ENCODE measurements at places on chromosomes 5 and 9.

GRCh38 chr9:18549772-18550171 is 75.8 kb downstream of the ADAMTSL1 start:
- no peak for DNase-seq

- no peak for DNase-seq
Measured at GRCh38 chr5:40405230-40405629, 274.5 kb upstream of the PTGER4 start.

DNA sequence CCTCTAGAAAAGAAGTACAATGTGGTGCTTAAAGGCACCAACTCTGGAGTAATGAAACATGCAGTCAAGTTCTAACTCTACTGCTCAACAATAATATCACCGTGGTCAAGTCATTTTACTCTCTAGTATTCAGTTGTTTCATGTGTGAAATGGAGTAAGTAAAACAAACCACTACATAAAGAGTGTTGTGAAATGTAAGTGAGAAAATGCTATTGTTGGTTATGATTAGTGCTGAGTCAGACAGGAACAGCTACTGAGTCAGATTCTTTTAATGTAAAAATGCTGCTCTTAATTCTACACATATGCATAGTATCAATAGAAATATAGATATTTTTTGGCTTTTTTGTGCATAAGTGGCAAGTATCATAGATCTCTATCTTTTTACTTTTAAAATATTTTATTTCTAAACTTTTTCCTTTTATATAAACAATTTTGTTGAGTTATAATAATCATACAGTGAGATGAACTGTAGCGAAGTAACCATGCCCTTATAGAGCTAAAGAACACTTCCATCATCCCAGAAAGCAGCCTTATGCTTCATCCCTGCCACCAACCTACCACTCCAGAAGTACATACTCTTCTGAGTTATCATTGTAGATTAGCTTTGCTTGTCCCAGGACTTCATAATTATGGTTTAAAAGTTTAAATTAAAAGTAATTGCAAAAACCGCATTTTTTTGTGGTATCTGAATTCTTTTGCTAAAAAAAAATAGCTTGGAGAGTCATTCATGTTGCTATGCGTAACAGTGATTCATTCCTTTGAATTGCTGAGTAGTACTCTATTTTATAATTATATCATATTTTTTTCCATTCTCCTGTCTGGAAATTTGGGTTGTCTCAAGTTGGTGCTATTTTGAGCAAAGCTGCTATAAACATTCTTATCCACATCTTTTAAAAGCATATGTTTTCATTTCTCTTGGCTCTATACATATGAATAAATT is 548.2 kb upstream of the CLINT1 start:
- no peak for DNase-seq

DNA sequence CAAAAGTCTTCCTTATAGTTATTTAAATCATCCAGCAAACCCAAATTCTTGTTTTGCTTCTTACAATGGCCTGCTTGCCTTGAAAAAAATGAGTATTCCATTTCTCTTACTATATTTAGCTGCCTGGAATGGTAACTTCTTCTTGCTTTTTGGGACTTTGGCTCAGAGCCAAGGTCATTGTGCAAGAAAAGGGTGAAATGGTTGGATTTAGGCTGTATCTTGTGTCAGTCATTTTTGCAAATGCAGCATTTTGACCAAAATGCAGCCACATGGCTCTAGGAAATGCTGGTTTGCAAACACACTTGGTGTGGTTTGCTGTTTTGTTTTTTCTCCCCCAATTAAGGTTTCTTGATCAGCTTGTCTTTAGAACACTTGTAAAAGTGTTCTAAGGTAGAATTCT is 133.3 kb upstream of the ELL2 start:
- DNase-seq, result no peak

DNA sequence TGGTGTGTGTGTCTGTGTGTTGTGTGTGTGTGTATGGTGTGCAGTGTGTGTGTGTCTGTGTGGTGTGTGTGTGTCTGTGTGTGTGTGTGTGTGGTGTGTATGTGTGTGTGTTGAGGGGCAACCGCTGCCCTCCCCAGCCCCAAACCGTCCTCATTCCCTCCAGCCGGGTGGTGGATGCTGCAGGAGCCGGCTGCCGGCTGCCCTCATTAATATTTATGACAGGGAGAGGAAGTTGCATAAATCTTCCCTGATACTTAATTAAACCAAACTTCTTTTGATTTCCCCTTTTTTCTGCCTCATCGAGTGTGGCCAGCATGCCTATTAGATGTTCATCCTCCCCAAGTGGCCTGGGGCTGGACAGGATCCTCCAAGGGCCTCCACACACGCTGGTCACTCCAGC is 121.4 kb upstream of the MVB12B start:
- DNase-seq, result no peak

DNA sequence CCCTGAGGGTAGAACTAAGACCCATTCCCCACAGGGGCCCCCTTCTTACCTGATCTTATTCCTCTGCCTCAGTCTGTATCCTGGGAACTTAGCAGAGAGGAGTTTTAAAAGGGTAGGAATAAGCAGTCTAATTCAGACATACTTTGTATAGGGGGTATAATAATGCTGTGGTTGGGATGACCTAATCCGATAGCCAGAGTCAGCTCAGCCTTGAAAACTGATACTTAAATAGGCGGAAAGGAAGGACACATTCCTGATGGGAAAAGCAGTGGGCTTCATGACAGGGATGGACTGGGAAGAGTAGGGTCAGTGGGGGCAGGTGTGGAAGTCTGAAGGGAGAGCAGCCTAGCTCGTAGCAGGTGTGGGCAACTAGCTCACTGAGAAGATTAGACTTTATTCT is 52.2 kb upstream of the TESK1 start:
- no peak for DNase-seq

DNA sequence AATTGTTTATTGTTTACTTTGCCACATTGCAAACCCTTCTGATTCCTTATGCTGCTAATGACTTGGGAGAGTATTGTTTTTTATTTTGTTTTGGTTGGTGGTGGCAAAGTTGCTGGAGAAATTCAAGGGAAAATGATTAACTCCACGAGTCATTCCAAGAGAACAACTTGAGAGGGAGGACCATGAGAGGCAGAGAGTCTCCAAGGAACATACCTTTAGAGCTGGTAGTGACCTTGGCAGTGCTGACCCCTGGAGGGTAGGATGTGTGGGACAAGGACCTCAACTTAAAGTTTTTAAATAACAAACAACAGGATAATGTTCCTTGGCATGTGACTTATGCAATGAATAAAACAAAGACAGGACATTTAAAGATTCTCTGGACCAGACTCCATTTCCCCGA is 139.7 kb downstream of the LRRC70 start:
- DNase-seq, result no peak

DNA sequence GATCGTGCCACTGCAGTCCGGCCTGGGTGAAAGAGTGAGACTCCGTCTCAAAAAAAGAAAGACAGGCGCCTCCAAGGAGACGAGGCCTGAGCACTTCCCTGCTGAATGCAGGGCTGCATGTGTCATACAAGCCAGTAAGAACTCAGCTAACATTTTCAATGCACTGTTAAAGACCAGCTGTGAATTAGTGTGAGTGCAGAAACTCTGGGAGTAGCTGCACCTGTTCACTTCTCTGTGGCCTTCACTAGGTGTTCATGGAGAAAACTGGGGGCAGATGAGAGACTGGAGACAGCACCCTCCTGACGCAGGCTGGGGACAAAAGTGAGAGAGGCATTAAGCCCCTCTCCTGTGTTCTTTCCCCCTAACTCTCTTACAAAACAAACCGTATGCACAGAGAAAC is 41.8 kb downstream of the FBXO10 start:
- no peak for DNase-seq

- DNase-seq, result no peak
Measured at GRCh38 chr9:95206143-95206542, 111.4 kb downstream of the FANCC start.

DNA sequence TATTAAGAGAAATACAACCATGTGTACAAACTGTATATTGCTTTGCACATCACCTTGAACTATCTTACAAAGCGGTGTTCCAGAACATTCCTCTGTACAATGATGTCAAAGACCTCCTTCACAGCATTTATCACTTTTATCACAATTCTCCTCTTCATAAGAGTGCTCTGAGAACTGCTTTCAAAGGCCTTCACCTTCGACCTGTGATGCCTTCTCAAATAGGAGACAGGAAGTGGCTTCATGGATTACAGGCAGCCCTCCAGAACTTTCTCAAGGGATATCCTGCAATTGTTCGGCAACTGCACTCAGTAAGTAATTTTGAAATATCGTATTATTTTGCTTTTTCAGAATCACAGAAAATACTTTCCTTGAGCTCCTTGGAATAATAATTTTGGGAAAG is 68.0 kb upstream of the IL7R start:
- no peak for DNase-seq

- DNase-seq, result no peak
Measured at GRCh38 chr5:164062304-164062703, 556.9 kb downstream of the MAT2B start.

DNA sequence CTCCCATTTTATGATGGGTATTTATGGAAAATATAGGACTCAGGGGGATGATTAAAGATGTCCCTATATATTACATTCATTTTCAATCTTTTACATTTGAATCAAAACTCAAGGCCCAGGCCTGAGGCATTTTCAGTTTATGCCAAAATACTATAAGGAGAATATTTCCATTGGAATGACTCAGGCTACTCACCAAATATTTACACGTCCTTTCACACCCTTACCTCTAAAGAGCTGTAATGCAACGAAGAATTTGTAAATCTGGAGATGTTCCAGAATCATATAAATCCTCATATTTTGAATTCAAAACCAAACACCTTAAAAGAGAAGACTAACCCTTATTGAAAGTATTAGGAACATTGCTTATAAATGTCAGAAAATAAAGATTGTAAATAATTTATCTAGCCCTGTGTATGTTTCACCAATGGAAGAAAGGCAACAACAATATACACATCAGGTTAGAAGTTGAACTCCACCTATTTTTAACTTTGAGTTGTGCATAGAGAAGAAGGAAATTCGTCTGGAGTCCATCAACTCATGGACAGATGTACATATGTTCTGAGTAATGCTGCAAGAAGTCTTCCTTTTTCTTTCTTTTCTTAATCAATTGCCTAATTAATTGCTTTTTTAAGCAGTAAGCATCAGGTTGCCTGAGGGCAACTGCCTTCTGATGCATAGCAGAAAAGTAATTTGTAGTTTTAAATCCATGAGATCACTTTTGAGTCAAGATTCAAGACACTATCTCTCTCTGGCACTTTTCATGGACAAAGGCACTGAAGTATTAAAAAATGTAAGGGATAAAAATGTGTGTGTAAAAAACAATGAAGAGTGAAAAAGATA is 579.3 kb upstream of the RGMB start:
- no peak for DNase-seq

GRCh38 chr5:66881480-66882161 is 285.4 kb downstream of the MAST4 start:
- no peak for DNase-seq

DNA sequence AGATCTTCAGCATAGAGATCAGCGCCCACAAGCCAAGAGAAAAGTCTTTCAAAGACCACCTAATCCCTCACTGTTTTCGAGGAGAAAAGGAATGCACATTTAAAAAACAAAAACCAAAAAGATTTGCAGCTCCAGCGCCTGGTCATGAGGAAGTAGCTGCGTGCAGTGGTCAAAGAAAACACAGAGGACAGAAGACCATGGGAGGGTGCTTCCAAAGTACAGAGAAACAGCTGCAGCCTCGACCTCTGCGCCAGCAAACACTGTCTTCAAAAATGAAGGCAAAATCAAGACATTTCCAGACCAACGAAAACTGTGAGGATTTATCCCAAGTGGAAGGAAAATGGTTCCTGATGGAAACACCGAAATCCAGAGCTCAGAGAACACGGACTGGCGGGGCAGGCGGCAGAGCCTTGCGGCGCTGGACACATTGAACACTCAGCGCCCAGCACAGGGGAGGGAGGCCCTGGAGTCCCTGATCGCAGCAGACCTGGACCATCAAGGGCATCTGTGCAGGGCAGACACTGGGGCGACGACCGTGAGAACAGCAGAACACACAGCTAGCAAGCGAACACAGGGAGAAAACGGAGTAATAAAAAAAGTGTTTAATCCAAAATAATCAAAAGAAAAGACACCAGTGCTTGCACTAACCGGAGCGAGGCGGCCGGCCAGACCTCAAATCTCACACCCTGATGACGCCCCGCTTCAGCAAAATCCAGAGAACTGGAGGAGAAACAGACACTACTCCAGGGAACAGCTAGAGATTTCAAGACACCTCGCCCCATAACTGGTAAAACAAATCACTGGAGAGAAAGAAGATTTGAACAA is 12.6 kb upstream of the SLC12A7 start:
- no peak for DNase-seq

DNA sequence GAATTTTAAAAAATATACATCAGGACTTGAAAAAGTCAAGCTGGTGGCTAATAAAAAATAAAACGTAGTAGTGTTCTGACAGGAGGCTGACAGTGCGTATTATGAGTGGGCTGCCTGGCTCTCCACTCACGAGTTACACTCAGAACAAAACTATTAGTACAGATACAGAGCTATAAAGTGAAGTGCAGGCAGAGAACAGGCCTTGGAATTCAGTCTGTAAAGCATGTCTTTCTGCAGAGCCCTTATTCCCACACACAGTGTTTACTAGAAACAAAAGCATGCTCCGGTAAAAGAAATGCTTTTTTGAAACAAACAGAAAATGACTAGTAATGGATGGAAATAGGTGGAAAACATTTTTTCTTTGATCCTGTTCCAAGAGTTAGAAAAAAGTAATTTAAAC is 334.7 kb downstream of the DIRAS2 start:
- no peak for DNase-seq

DNA sequence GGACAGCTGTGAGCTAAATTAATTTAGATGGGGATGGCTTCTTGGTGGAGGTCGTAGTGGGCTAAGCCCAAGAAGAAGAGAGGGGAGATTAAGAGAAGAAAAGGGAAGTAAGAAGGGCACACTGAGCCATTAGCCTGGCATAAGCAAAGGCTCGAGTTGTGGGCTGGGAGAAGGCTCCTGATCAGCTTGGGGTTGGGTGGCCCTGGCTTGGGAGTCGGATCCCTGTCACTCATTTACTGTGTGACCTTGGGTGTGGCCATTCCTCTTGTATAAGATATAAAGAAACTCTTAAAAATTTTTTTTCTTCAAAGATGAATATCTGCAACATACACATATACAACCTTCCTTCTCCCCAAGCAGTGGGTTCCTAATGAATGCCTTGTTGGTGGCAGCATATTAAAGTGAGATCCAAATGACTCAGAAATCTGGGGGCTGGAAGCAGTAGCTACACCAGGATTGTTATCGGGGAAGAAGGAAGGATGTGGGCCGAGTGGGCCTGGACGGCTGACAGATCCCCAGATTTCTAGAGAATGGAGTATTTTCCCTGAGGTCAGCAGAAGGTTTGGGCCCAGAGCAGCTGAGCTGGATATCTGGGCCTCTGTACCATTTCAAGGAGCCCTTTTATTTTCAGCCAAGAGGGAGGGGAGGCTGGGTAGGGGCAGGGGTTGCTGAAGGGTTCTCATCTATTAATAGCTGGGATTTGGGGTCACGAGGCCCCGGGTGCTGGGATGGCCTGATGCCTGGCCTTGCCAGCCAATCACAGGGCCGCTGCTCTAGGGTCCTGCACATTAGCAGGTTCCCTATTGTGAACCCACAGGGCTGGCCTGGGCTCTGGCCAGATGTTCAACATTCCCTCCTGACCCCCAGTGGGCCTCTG is 52.1 kb downstream of the PPARGC1B start:
- DNase-seq, result no peak

All from activated T-helper 1 cell treated with anti-CD3 and anti-CD28 coated beads, Interleukin-12 subunit alpha, Interleukin-12 subunit beta, Interleukin-2, Interleukin-4 antibody, amounts not matched to agents 30 ng/mL and 10 ng/mL and 1 ng/mL, durations not matched to agents 14 hours and 24 hours and 36 hours (primary cell).